ENCODE measurements at places on chromosomes 5 and 9.
A peak's percentile ranks its signal among the peaks of the same experiment; 100 is the strongest.

GRCh38 chr5:142275496-142275895 lies 49.3 kb downstream of the SPRY4 start:
- DNase-seq, result no peak

GRCh38 chr9:34446468-34446891 lies 11.9 kb downstream of the FAM219A start:
- no peak for DNase-seq

DNA sequence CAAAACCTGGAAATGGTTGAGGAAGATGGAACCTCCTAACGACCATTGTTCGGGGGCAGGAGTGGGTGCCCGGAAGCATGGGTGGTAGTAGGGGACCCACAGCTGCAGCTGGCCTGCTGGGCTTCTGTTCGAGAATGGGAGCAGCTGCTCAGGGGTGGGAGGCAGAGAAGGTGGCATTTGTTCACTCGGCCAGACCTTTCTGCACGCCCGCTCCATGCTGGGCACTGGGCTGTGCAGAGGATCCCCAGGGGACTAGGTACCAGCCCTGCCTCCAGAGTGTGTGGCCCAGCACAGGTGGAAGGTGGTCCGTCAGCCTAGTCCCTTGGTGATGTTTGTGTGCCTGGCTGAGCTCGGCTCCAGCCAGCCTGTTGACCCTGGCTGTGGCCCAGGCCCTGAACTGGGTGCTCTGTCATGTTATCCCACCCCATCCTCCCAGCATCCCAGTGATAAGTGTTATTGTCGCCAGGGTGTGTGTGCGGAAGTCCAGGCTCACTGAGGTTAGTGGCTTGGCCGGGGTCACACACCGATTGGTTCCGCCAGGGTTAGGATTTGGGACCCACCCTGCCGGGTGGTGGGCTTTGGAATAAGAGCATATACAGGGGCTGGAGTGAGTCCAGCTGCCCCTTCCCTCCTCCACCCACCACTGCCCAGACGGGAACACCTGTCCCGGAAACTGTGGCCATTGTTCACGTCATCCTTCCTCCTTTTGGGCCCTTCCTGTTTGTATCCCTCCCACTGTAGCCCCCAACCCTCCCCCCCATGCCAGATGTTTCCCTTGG lies 4.8 kb downstream of the N4BP3 start:
- DNase-seq, result peak; percentile 63

DNA sequence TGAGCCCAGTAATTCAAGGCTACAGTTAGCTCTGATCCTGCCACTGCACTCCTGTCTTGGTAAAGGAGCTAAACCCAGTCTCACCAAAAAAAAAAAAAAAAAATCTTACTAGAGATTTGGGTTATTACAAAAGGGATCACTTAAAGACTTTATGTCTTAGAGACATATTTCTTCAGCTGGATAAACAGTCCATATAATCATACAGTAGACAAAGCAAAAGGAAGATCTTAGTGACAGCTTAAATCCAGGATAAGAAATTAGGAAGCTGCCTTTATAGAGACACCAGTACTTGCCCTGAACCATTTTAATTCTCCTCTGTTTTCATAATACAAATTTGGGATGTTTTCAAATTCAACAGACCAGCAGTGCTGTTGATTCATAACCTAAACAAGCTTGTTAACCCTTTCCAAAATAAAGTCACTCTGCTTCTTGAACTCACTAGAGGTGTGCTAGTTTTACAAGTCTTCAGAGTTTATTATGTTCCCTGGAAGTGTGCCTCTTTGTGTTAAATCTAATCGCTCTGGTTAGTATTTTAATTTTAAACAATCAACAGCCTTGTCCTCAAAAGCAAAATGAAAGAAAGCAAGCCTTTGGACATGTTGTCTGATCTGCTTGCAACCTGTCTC lies 255.5 kb downstream of the ARRDC3 start:
- no peak for DNase-seq

- no peak for DNase-seq
These were observed 52.4 kb downstream of the CD180 start for GRCh38 chr5:67144183-67144639.

DNA sequence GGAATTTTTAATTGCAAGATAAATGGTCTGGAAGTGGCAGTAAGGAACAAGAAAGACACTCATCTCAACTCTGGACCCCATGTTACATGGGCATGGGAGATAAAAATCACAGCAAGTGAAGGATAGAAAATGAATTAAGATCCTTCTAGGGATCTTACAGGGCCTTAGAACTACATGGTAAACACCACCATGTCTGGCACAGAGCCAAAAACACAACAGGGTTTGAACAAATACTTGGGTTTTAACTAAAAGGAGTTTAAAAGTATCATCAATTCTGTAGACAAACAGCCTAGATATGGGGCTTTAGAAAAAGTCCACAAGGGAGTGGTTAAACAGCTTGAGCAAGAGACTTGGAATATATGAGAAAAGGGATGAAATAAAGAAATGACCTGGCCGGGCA lies 366.4 kb downstream of the ARL15 start:
- no peak for DNase-seq

GRCh38 chr5:96879665-96880064 lies 3.4 kb downstream of the ERAP2 start:
- no peak for DNase-seq

DNA sequence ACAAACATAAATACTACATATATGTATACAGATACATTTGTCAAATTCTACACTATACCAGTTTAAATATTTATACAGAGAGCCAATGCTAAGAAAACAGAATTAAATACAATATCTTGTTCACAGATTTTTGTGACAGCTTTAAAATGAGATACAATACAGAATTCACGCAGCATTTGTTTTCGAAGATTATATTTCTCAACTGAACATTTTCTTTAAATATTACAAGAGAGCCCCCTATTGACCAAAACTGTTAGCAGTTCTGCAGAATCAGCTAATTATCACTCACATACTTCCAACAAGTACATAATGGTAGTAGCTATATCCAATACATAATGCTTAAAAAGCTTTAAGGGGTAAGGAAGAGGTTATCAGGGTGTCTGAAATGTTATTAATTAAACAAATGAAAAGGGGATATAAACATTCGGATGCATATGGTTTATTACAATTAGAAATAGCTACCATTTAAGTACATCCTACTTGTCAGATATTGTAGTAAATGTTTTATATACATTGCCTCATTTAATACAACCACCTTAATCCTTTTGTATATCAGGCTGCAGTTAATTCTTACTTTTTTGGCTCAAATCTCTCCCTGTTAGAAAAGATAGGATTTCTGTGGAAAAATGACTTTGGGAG lies 31.7 kb downstream of the ZDHHC21 start:
- DNase-seq, result no peak

DNA sequence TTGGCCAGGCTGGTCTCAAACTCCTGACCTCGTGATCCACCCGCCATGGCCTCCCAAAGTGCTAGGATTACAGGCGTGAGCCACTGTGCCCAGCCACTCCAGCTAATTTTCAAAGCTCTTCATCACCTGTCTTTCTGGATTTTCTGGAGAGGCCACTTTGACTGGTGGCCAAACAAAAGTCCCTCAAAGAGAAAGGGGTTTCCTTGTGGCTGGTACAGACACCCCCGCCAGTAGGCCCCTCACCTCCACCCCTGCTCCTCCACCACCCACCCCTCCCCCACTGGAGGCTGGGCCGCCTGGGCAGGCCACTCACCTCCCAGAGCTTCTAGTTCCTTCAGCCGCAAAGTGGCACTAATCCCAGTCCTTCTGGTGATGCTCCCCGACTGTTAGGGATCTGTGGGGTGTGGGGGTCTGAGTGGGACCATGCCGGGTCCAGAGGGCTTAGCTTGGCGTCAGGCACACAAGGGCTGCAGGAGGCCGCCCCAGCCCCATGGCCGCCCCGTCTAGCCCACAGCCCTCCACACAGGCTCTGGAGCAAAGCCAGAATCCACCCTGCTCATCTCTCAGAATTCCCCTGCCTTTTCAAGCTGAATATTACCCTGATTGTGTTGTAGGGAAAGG lies 182.0 kb upstream of the IER5L start:
- DNase-seq, result no peak

- no peak for DNase-seq
These were observed 27.1 kb downstream of the ZDHHC11B start for GRCh38 chr5:757346-757930.

DNA sequence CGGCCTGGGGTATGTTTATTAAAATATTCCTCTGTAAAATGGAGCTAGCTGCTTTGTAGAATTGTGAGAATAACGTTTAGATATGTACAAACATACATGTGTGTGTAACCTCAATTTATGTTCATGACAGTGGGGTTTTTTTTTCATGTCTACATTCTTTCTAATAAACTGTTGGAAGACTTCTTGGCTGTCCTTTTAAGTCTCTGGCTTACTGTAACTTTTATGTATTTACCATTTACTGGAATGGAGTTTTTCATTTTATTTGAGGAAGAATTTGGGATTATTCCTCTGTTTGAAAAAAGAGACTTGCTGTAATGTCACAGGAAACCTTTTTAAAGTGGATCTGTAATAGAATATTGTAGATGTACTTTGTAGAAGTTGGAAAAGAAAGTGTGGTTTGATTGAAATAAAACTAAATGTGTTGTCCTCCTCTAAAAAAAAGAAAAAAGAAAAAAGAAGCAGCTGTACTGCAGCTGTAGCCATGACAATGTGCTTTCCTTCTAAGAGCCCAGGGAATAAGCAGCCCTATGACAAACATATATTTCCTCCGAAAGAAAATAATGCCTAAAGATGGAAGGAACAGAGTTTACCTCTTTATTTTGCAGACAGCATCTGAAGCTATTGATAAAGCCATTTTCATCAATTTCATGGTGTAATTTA lies 71.2 kb upstream of the FREM1 start:
- no peak for DNase-seq

GRCh38 chr9:134225186-134225585 lies 60.8 kb upstream of the RNU6ATAC start:
- no peak for DNase-seq

GRCh38 chr5:95080030-95080429 lies 204.9 kb downstream of the MCTP1 start:
- no peak for DNase-seq

- no peak for DNase-seq
These were observed at the start of gene SOWAHA for GRCh38 chr5:132812781-132813598. SOWAHA (plus strand) TSS chr5:132813302; CDS start chr5:132813622, 320 bp downstream.

- DNase-seq, result no peak
These were observed 218.4 kb upstream of the MVB12B start for GRCh38 chr9:126108240-126108639.

DNA sequence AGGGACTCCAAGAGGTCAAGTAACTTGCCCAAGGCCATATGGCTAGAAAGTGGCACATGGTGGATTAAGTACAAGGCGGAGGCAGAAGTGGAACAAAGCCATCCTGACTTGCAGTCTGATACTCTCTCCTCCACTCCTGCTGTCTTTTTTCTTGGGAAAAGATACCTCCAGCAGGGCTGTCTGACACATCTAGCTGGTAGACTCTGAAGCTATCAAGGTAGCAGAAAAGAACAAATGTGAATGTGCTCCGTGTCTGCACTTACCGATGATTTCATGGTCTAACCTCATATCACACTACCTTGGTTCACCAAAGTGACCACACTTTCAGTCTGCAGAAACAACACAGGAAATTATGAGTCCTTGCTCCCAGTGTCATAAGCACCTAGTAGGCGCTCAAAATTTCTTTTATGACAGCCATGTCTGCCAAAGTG lies 284.8 kb downstream of the CRB2 start:
- DNase-seq, result no peak

DNA sequence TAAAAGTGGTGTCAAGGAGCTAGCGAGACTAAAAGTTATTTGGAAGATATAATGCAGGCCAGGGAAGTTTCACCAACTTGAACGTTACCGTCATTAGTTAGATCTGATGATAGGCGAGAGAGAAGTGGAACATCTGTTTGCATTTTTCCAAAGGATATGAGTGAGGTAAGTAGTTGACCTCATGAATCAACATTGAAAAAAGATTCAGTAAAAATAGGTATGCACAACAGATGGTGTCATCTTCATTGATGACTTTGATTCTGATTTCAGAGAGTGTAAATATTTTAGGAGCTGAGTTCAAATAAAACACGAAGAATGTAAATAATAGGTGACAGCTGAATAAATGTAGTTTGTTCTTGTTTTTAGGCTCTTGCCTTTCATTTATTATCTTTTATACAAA lies 998.9 kb upstream of the CDH6 start:
- no peak for DNase-seq

DNA sequence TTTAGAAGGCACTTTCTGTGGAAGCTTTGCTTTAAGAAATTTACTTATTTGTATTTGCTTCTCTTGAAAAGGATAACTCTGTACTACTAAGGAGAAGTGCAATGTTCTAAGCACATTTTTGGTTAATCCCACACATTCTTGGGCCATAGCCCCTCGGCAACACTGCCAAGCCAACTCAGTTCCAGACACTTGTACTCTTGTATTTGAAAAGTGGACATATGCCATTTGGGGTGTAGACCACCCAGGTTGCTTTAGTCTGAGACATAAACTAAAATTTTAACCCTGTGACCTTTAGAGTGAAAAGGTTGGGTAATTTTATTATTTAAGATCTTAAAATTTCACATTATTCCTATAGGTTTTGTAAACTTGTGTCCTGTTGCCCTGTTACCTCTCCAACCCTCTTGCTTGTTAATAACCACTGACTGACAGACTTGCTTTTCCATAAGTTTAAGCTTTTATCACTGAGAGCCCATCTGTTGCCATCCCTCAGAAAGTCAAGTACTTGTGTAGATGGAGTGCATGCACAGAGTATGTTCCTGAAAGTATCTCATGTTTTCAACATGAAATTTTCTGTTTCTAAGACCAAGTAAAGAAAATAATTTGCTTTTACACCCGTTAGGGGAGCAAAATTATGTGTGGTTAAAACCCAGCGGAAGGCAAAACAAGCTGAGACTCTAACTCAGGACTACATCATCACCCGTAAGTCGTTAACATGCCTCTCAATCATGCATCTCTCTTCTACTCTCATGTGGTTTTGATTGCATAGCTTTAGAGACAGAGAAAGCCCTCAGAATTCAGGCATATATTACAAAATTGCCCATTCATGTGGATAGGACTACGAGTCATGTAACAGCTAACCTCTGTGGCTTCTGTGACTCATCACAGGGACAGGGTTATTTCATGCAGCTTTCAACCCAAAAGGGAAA lies 117.3 kb downstream of the GDNF start:
- peak; percentile 53 for DNase-seq

DNA sequence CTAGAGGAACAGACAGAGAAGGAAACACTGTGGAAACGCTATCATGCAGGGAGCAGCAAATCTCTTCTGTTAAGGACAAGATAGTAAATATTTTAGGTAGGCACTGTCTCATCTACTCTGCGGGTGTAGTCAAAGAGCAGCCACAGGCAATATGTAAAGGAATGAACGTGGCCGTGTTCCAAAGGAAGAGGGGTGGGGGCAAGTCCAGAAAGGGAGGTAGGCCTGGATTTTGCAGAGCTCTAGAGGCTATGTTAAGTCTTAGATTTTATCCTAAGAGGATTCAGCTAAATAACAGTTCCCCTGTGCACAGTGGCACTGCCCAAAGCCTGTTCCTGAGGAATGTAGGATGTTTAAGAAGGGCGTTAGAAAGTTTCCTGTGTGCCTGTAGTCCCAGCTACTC lies 161.6 kb downstream of the ACTL7B start:
- no peak for DNase-seq

DNA sequence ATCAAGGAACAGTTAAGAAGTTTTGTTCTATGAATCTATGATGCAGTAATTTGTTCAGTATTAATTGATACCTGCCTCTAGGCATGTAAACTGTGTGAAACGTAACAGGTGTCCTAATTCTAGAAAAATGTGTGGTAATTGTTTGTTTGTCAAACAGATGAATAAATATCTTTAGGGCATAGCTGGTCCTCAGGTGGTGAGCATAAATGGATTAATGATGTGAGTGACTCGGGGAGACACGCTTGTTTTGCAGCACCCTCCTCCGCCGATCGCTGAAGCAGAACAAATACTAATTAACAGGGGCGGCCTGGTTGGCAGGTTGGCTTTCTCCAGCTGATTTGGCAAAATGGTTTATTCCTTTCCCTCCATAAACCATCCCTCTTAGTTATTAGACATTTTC lies 88.8 kb downstream of the TLE4 start:
- DNase-seq, result no peak
